ENCODE measurements at places on chromosomes 5 and 9. TPM values are rescaled to one million over a fixed set of nuclear protein-coding genes. Genes with fewer than 3 reads are reported as not detected.

Gene ELOVL7
- total RNA-seq = not detected

Gene NKD2
- total RNA-seq = 102 TPM

Gene S100Z
- not detected for total RNA-seq

Gene FOXD4L4
- total RNA-seq = 0.08 TPM

Gene ECSCR
- total RNA-seq = 0.80 TPM

Gene RMRP
- 5,375 TPM for total RNA-seq
